SHP77 treated with DMSO at 0.1 percent for 48 hours (cell line): ENCODE measurements at places on chromosomes 7 and 10.

- DNase-seq: no peak
Measured at GRCh38 chr7:15113752-15114151, 211.2 kb upstream of the DGKB start.

GRCh38 chr7:113856010-113856409 lies 62.8 kb downstream of the PPP1R3A start:
- DNase-seq: no peak

DNA sequence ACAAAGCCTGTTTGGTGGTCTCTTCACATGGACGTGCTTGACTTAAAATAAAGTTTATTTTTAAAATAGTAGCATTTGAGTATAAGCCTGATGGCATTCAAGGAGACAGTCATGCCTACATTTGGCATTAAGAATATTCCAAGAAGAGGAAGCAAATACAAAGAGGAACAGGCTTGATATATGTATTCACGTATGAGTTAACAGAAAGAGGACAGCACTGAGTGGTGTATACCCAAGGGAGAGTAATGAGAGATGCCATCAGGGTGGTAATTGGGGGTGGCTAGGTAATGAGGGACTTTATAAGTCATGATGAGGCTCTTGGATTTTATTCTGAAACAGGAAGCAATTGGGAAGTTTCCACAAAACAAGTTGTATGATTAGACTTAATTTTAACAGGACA lies 363.3 kb downstream of the SEMA3D start:
- DNase-seq: no peak

DNA sequence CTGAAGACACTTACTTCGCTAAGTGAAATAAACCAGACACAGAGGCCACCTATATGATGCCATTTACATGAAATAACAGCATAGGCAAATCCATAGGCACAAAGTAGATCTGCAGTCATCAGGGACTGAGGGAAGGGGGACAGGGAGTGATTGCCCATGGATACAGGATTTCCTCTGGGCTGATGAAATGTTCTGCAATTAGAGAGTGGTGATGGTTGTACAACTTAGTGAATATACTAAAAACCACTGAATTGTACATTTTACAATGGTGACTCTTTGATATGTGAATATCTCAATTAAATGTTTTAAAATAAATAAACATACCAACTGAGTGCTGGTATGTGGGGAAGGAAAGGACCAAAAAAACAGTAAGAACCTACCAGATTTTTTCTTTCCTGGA lies 20.4 kb downstream of the PPA1 start:
- DNase-seq: no peak

GRCh38 chr7:24911213-24911603 lies 68.8 kb downstream of the OSBPL3 start:
- DNase-seq: no peak

DNA sequence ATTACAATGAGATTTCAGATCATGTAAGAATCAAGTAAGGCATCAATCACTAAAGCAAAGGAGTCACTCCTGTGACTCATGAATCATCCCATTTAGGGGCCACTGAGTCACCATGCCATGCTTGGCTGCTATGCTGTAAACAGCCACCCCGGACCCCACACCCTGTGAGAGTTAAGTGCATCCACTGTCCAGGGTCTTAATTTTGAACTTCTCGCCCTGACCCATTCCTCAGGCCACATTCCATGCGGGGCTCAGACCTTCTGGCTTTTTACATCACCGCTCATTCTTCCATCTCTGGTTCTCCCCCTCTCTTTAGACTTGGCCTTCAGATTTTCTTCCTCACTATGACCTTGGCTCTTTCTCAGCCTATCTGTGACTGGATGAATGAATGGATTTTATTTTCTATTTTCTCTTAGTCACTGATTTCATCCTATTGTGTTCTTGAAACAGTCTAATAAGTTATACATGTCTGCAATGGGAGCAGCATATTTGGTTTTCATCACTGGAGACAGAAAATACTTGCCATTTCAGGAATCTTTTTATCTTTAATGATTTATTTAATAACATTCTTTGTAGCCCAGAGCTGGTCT lies 239.6 kb downstream of the SKIDA1 start:
- no peak for DNase-seq

- DNase-seq: peak; percentile 45
Measured at GRCh38 chr7:16801111-16801542, 3.7 kb downstream of the AGR2 start.

DNA sequence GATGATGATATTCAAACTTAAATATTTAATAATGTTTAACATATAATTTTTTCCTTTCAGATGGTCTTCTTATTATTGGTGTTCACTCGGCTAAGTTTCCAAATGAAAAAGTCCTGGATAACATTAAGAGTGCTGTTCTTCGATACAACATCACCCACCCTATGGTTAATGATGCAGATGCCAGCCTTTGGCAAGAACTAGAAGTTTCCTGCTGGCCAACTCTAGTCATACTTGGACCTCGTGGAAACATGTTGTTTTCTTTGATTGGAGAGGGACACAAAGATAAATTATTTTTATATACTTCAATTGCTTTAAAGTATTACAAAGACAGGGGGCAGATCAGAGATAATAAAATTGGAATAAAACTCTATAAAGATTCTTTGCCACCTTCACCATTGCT lies 22.0 kb downstream of the NHLRC2 start:
- no peak for DNase-seq

- no peak for DNase-seq
Measured at GRCh38 chr7:159125104-159125954, 19.3 kb downstream of the VIPR2 start.

DNA sequence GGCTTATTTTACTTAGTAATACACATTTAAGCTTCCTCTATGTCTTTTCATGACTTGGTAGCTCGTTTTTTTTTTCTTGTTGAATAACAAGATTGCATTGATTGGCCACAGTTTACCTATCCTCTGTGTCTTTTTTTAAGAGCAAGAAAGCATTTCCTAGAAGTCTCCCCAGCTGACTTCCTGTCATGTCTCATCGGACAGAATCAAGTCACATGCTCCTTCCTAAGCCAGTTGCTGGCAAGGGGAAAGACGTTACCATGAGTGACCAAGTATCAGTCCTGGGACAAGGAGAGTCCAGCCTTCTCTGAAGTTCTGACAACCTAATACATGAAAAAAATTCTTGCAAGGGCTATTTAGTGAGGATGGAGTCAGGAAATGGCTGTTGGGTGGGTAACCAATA lies 24.9 kb upstream of the SFRP5 start:
- DNase-seq: no peak

- DNase-seq: peak; percentile 7
Measured at GRCh38 chr10:103982639-103983038, 15.7 kb downstream of the SLK start.

DNA sequence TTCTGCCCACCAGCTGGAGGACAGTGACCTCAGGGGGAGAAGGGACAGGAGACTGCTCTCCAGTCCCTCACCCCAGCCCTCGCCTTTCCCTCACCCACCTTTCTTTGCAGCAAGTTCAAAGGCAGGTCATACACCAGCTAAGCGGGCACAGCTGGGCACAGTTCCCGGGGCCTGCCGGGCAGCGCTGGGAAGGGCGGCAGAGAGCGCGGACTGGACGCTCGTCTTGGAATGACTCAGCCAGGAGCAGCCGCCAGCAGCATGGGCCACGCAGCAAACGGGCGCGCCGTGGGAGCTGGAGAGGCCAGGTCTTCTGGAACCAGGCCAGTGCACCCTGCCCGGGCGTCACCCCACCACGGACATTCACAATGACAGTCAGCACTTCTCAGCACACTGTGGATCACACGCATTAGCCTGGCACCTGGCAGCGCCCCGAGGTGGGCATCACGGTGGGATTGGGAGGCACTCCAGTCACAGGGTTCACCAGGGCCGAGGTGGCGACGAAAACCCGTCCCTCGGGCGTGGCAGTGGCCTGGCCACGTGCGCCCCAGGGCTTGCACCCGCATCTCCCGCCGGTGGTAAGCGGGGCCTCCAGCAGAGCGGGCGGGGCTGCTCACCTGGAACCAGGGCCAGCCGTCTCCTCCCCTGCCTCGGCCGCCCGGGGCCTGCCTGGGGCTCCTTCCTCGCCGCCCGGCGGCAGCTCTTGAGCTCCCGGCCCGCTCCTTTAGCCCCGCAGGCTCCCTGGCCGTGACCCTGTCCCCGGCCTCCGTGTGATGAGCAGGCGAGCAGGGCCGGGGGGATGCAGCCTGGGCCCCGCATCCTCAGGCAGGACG lies 29.0 kb upstream of the WDFY4 start:
- DNase-seq: no peak

DNA sequence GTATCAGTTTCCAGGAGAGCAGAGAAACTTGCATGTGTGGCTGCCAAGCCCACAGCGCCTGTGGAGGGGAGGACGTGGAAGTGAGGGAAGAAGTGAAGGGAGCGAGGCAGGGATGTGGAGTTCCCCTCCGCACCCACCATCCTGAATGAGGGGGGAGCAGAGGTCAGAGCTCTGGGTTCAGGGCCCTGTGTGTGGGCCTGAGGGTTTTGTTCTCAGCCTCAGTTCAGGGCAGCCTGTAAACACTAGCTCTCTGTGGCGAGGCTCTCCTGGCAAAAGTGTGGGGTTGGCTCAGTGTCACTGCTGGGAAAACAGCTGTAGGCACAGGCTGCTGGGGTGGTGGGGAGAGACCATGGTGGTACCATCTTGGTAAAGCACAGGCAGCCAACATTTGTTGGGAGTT lies 108.4 kb downstream of the C10orf105 start:
- DNase-seq: no peak

GRCh38 chr10:3869036-3869435 lies 84.0 kb upstream of the KLF6 start:
- no peak for DNase-seq

DNA sequence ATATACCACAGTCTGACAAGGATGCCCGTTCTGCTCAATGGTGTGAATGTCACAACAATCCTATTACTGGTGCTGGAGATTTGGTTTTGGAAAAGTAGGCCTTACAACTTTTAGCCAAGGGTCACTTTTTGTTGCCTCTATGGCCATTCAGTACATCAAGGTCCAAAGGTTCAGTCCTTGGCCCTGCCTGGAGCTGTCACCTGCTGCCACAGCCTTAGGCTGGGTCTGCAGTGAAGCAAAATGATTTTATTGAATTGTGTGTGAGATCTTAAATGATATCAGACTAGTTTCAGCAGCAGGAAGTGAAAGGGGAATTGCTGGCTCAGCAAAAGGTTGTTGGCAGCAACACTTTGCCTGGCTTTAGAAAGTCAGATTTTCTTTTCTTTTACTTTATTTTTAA lies 427.6 kb downstream of the THSD7A start:
- DNase-seq: no peak

- peak; percentile 19 for DNase-seq
Measured at GRCh38 chr10:52883996-52884871, 111.7 kb upstream of the MBL2 start.

GRCh38 chr10:101319241-101319915 lies 34.6 kb upstream of the BTRC start:
- DNase-seq: no peak

DNA sequence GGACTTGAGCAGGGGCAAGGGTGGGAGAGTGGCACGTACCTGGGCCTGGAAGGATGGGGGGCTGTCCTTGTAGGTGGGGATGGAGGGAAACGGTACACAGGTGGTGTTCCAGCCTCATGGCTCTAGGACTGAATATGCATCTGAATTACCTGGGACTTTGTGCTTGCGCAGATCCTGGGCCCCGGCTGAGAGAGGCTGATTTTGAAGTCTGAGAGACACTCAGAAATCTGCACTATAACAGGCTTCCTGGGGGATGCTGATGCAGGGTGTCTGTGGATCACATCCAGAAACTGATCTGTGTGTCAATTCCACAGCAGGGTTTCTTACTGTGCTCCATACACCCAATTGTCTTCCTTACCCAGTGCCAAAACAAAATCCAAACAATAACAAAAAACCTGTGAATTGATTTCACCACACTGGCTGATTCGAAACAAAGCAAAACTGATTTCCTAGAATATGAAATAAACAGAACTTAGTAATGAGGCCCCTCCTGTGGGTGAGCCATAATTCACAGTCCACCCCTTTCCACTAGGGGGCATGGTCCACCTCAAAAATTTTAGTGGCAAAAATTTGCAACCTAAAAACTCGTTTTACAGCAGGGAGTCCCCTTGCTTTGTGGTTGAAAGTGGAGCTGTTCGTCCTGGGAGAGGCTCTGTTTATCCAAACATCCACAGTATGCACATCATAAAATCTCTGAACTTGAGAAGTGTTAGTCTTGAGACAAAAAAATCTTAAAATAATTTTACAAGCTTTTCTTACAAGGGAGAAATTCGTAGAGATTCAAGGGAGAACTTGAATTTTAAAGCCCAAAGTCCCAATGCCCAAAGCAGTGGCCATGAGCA lies 32.0 kb upstream of the PLEKHA1 start:
- no peak for DNase-seq

DNA sequence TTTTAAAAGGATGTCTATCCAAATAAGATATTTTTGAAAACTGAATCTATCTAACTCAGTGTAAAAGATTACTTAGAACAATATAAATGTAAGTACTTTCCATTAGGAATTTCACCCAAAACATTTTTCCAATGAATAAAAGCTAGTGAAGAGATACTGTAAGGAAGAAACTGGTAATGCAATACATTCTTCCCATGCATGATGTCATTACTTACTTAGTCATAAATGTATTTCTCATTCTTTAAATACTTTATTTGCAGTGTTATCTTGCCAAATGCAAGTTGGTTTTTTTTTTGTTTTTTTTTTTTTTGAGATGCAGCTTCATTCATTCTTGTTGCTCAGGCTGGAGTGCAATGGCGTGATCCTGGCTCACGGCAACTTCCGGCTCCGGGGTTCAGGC lies 265.6 kb downstream of the PHF14 start:
- no peak for DNase-seq

GRCh38 chr7:115096262-115096661 lies 174.4 kb downstream of the MDFIC start:
- no peak for DNase-seq

DNA sequence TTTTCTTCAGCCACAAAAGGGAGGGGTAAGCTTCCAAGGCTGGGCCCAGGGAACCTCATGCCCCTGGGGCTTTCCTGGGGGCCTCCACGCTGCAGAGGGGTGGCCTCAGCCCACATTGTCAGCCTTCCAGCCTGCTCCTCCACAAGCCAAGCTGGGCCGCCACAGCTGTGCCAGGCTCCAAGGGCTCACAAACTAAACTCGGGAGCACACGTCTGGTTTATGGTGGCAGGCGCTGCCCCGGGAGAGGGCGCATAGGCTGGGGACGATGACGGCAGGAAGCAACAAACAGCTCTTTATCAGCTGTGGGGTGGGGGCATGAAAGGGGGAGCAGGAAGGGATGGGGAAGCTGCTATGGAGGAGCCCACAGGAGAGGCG lies 6.3 kb upstream of the CDH23 start:
- DNase-seq: no peak

DNA sequence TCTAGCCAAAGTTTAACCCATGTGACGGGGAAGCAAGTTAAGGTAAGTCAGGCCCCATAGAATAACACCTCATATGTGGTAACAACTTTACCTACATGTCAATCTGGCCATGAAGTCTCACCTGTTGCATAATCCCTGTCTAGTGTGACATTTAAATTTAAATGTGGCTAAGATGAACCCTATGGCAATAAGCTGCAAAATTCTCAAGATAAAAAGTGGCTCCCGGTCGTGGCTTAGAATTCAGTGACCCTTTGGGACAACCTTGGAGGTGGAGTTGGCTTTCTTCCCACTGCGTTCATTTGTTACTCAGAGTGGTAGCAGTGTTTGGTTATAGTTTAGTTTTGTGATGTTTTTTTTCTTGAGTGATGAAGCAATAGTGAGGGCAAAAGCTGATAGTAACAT lies 90.6 kb downstream of the ARID5B start:
- no peak for DNase-seq

GRCh38 chr7:5614600-5614999 lies 166.9 kb downstream of the RNF216 start:
- no peak for DNase-seq
